ENCODE measurements at places on chromosomes 3 and 15. TPM values are rescaled to one million over a fixed set of nuclear protein-coding genes. Genes with fewer than 3 reads are reported as not detected.
A peak's percentile ranks its signal among the peaks of the same experiment; 100 is the strongest.

GALNT15 gene
- 1.1 TPM for polyA plus RNA-seq

DLEC1 gene
- polyA plus RNA-seq: 0.63 TPM

- no peak overlapping the region for H3K27ac ChIP-seq
- peaks cover 1% of the 10 kb centered on the region for H3K4me1 ChIP-seq
- H3K27me3 ChIP-seq: no peaks in the 10 kb centered on the region
- no peak overlapping the region for H3K4me3 ChIP-seq
- no peak for DNase-seq
Measured at GRCh38 chr3:43087249-43087776, 18.6 kb downstream of the POMGNT2 start.

SPATA12 gene
- polyA plus RNA-seq: not detected

DNA sequence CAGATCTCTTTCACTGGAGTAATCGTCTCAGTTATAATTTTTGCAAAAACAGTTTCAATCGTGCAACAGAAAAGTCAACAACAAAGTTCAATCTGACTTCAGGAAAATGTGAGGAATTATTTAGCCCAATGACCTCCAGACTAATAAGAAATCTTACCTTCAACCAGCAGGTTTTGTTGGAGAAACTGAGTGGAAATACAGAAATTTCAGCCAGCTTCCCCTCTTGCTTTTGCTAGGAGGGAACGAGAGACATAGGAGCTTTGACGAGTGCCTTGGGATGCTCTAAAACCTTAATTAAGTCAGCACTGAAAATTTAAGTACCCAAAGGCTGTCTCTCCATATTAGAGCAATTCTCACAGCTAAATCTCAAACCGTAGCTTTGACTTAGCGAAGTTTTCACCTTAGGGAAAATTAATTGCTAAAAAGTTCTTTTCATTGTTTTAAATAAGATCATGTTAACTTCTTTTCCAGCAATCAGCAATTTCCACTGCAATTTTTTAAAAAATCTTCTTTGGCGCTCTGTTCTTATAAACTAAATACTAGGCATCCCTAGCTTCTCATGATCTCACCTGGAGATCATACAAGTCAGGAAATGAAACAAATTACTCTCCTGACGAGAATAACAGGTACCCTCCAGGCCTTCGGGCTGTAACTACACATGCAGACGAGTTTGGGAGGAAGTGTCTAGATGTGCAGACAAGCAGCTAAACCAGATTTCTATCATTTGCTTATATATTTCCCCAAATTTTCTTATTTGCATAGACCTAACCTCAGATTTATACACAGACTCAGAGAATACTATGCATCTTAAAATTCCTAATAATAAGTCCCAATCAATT, 250.2 kb downstream of the FAM43A start:
- H3K4me1 ChIP-seq: no peaks in the 10 kb centered on the region
- DNase-seq: no peak
- H3K4me3 ChIP-seq: no peak overlapping the region
- no peaks in the 10 kb centered on the region for H3K36me3 ChIP-seq
- H3K27ac ChIP-seq: no peak overlapping the region
- no peaks in the 10 kb centered on the region for H3K27me3 ChIP-seq

GRCh38 chr15:58440158-58440910, 8.5 kb downstream of the LIPC start:
- no peak for DNase-seq
- peaks cover 28% of the 10 kb centered on the region for H3K4me1 ChIP-seq
- H3K4me3 ChIP-seq: no peak overlapping the region
- peak overlapping the region; percentile 96 for H3K27ac ChIP-seq
- no peaks in the 10 kb centered on the region for H3K36me3 ChIP-seq

- no peaks in the 10 kb centered on the region for H3K27me3 ChIP-seq
- H3K4me3 ChIP-seq: no peak overlapping the region
- no peaks in the 10 kb centered on the region for H3K36me3 ChIP-seq
- H3K4me1 ChIP-seq: no peaks in the 10 kb centered on the region
- no peak for DNase-seq
Measured at GRCh38 chr15:91897585-91898372, 44.3 kb downstream of the SLCO3A1 start.

- no peaks in the 10 kb centered on the region for H3K27me3 ChIP-seq
- H3K36me3 ChIP-seq: peaks cover 28% of the 10 kb centered on the region
- H3K4me1 ChIP-seq: peaks cover 4% of the 10 kb centered on the region
- H3K27ac ChIP-seq: peak overlapping the region; percentile 90
- peak overlapping the region; percentile 88 for H3K4me3 ChIP-seq
Measured at GRCh38 chr15:82540984-82541431, 751 bp upstream of the RPS17 start.

MYO5C gene
- 3.4 TPM for polyA plus RNA-seq

DNA sequence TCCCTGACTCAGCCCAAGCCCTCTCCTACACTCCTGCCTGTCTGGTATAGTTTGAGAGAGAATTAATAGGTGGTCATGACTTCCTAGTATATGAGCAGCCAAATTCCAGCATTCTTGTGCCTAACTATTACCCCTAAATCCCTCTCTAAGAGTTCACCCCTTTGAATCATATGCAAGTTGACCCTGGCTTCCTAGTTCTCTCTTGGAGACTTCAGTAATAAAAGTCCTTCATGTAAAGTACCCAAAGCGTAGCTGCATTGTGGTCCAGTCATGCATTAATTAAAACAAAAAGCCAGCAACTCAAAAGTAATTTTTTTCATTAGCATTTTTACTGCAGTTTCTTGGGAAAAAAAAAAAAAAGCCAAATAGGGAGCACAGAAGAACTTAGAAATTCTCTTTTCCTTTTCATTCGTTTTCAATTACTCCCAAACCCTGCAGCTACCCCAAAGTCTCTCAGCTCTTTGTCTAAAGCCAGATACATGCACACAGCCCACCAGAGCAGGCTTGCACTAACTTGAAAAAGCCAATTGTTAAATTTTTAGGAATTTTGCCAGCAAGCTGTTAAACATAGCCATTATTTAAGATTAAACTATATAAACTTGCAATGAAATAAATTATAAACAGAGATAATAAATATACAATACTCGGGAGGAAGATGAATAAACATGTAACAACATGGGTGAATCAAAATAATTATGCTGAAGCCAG, 50.1 kb upstream of the STT3B start:
- no peaks in the 10 kb centered on the region for H3K4me1 ChIP-seq
- no peak overlapping the region for H3K4me3 ChIP-seq
- no peak for DNase-seq
- no peak overlapping the region for H3K27ac ChIP-seq

DNA sequence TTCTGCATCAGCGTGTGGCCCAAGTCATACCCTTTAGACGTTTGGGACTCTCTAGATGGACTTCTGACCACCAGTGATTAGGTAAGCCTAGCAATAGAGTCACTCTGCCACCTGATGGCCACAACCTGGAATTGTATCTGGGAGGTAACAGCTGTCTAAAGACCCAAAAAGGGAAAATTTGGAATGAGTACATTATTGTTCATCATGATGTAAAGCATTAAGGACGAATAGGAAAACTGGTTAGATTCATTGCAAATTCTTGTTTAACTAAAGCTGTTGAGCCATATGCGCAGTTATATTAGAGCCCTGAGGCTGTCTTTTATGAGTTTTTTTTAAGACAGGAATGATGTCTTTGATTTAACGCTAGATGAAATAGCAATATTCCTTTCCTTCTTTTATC, 63.6 kb downstream of the FAM81A start:
- H3K4me3 ChIP-seq: no peak overlapping the region
- no peak overlapping the region for H3K27ac ChIP-seq
- H3K27me3 ChIP-seq: no peaks in the 10 kb centered on the region
- H3K36me3 ChIP-seq: no peaks in the 10 kb centered on the region

DNA sequence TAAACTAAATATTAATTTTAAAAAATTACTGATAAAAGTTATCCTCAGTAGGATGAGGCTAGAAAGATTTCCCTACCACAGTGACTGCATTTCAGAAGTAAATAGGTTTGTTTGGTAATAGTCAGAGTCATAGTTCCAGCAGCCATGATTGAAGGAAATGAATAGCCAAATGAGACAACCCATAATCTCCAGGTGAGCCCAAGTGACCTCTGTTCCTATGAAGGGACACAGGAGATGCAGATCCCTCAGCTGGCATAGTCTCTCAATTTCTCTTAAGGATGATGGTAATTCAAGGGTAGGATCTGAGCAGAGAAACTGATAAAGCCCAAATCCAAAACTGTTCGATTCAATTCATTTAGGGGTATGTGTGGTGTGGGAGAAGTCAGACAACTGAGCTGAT, 461.8 kb downstream of the RAP2B start:
- no peak overlapping the region for H3K4me3 ChIP-seq
- no peaks in the 10 kb centered on the region for H3K4me1 ChIP-seq
- H3K27me3 ChIP-seq: no peaks in the 10 kb centered on the region

PLSCR2 gene
- polyA plus RNA-seq: not detected

GPR176 gene
- 0.44 TPM for polyA plus RNA-seq

DNA sequence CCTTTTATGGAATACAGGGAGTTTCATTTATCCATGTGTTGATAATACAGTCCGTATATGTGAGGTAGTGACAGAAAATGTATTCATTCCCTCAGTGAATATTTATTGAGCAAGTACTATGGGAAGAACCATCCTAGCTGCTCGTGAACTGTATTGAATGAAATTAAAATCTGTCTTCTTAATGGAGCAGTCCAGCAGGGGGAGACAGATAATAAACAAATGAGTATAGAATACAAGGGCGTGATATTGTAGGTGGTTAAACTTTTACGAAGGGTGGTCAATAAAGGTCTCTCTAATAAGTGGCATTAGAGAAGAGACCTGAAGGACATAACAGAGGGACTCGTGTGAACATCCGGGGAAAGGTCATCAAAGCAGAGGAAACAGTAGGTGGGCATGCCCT, 62.7 kb upstream of the OSTN start:
- no peak overlapping the region for H3K4me3 ChIP-seq
- no peaks in the 10 kb centered on the region for H3K4me1 ChIP-seq
- no peak for DNase-seq

VGLL3 gene
- polyA plus RNA-seq: 0.55 TPM

- no peaks in the 10 kb centered on the region for H3K27me3 ChIP-seq
- H3K4me1 ChIP-seq: no peaks in the 10 kb centered on the region
- no peak overlapping the region for H3K27ac ChIP-seq
- H3K4me3 ChIP-seq: no peak overlapping the region
- DNase-seq: peak; percentile 19
Measured at GRCh38 chr15:25060472-25060803, 105.7 kb downstream of the SNRPN start.

CSTA gene
- 3.2 TPM for polyA plus RNA-seq

BAHD1 gene
- polyA plus RNA-seq: 8.7 TPM

APOD gene
- polyA plus RNA-seq: 4.0 TPM

GRCh38 chr3:16864610-16865313, 20.0 kb upstream of the PLCL2 start:
- no peaks in the 10 kb centered on the region for H3K4me1 ChIP-seq
- H3K27me3 ChIP-seq: no peaks in the 10 kb centered on the region
- H3K27ac ChIP-seq: no peak overlapping the region
- DNase-seq: no peak
- no peaks in the 10 kb centered on the region for H3K36me3 ChIP-seq

GRCh38 chr3:23747841-23748240, 57.9 kb upstream of the UBE2E1 start:
- H3K4me3 ChIP-seq: no peak overlapping the region
- DNase-seq: no peak
- no peak overlapping the region for H3K27ac ChIP-seq
- H3K27me3 ChIP-seq: no peaks in the 10 kb centered on the region
- H3K36me3 ChIP-seq: no peaks in the 10 kb centered on the region

GRCh38 chr3:170551252-170551651, 34.6 kb downstream of the SLC7A14 start:
- no peak for DNase-seq
- H3K27ac ChIP-seq: no peak overlapping the region
- H3K36me3 ChIP-seq: no peaks in the 10 kb centered on the region
- H3K4me3 ChIP-seq: no peak overlapping the region

- H3K36me3 ChIP-seq: peaks cover 4% of the 10 kb centered on the region
- no peaks in the 10 kb centered on the region for H3K27me3 ChIP-seq
- no peak overlapping the region for H3K4me3 ChIP-seq
- no peaks in the 10 kb centered on the region for H3K4me1 ChIP-seq
- H3K27ac ChIP-seq: no peak overlapping the region
Measured at GRCh38 chr3:136612512-136612911, 139.7 kb downstream of the STAG1 start.

DNA sequence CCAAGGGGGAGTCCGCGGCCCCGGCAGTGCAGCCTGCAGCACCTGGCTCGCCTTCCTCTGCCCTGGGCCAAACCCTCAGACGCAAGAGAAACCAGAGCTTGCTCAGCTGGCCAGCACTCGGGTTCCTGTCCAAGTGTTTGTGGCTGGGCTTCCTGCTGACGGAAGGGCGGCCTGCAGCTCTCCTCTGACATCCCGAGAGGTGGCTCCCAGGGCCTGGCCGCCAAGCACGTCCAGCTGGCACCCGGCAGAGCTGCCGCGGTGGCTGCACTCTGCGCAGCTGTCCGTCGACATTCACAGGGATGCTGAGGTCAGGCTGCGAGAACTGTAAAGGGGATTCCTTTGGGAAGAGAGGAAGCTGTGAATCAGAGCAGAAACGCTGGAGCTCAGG, 85.6 kb downstream of the CPN2 start:
- no peaks in the 10 kb centered on the region for H3K27me3 ChIP-seq
- no peaks in the 10 kb centered on the region for H3K36me3 ChIP-seq
- DNase-seq: no peak
- no peak overlapping the region for H3K4me3 ChIP-seq
- peak overlapping the region; percentile 55 for H3K27ac ChIP-seq
- peaks cover 11% of the 10 kb centered on the region for H3K4me1 ChIP-seq

HSPBAP1 gene
- 4.2 TPM for polyA plus RNA-seq

- H3K4me1 ChIP-seq: peaks cover 15% of the 10 kb centered on the region
- no peak overlapping the region for H3K27ac ChIP-seq
- no peaks in the 10 kb centered on the region for H3K36me3 ChIP-seq
- DNase-seq: no peak
Measured at GRCh38 chr15:74136540-74136813, 6.1 kb downstream of the ISLR2 start.

DNA sequence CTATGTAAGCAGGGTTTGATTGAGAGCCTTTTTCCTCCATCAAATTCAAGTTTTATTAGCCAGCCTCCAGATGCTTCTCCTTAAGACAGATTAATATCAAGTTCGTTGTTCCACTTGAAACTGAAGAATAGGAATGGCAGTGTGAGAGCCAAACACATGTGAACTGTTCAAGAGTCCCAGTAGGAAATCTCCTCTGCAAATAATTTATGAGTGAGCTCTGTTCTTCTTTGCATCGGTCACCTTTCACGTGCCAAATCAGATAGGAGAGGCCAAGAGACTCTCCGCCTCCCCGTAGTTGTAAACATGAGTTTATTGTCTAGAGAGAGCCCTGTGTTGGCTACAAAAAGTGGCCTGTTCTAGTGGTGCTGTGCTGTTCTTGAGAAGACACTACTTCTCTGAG, 372.1 kb upstream of the NR2F2 start:
- no peak overlapping the region for H3K27ac ChIP-seq
- DNase-seq: no peak
- no peaks in the 10 kb centered on the region for H3K27me3 ChIP-seq
- H3K36me3 ChIP-seq: no peaks in the 10 kb centered on the region

HGD gene
- 250 TPM for polyA plus RNA-seq

DNA sequence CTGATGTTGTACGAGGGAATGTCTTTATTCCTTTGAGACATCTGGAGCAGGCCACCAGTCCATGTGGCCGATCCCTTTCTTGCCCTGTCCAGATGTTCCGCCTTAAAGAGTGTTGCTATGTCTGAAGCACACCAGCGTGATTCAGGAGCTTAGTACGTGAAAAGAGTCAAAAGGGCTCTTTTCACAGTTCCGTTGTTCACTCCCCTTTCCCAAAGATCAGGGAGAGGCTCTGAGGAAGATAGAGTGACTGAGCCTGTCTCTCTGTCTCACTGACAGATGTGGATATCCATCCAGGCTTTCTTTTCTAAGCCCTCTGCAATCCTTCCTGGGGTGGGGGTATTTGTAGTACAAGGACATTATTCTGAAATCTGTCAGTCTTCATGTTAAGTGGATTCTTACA, 262.5 kb upstream of the LRTM1 start:
- no peaks in the 10 kb centered on the region for H3K4me1 ChIP-seq
- no peak for DNase-seq
- no peak overlapping the region for H3K27ac ChIP-seq
- H3K36me3 ChIP-seq: no peaks in the 10 kb centered on the region

Measured in liver (tissue), 10 donors.